Stimulated activated CD4-positive, alpha-beta T cell treated with anti-CD3 and anti-CD28 coated beads, TNF-alpha, amount 100 ng/mL, for 48 hours (primary cell): ENCODE measurements at places on chromosomes 6 and 20.

GRCh38 chr6:167647737-167648470 lies 178.8 kb upstream of the AFDN start:
- no peak for DNase-seq

DNA sequence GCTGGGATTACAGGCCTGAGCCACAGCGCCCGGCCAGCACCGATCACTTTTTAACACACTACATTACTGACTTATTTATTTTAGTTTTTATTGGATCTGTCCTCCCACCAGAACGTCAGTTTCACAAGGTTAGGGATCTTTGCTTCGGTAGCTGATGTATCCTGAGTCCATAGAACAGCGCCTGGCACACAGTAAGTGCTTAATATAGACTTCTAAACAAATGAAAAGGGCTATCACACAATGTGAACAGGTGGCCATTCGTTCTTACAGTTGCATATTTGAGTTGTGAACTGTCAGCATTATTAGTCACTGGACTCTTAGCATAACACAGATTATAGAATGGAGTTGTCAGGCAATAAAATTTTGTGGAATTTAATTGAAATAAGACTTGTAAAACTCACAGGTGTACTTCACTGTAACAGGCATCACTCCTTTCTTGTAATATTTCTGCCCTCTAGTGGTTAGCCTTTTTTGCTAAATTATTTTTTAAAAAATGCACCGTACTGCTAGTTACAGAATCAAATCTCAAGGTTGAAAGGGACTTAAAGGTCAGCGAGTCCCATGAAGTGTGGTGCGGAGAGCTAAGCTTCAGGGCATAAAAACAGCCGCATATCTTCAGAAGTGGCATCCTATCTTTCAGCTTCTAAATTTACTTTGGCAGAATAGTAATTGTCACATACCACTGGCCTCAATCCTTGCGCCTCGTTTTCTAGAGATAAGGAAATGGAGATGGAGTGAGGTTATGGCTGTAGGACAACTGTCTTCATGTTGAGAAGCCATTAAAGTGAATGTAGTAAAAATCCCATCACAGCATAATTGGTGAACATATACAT lies 3.4 kb upstream of the TBC1D7 start:
- no peak for DNase-seq

- no peak for DNase-seq
These were observed 158.3 kb upstream of the CST7 start for GRCh38 chr20:24790746-24791283.

GRCh38 chr6:2155206-2155605 lies 90.2 kb downstream of the GMDS start:
- DNase-seq = no peak

- DNase-seq = no peak
These were observed 12.5 kb downstream of the PLCB1 start for GRCh38 chr20:8144282-8145245.

DNA sequence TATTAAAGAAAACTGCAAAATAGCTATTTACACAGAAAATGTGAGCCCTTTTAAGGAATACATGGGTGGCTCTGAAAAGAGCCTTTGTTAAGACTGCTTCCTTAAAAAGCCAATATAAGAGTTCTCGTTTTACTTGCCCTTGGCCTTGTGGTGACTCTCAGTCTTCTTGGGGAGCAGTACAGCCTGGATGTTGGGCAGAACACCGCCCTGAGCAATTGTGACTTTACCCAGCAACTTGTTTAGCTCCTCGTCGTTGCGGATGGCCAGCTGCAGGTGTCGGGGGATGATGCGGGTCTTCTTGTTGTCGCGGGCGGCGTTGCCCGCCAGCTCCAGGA lies 111.5 kb downstream of the HFE start:
- no peak for DNase-seq

DNA sequence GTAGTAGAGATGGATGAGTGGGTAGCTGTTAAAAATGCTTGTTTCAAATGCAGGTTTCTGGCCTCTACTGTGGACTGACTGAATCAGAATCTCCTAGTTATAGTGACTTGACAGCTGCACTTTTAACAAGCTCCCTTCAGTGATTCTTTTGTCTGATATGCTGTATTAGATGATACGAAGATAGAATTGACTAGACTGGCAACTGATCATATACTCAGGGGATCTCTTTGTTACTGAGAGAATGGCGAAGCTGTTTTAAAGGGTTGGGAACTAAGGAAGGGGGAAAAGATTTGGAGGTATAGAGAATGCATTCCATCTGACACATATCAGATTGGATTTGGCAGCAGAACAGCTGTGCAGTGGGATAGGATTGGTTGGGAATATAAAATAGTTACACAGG lies 7.0 kb downstream of the ENPP4 start:
- DNase-seq = no peak

DNA sequence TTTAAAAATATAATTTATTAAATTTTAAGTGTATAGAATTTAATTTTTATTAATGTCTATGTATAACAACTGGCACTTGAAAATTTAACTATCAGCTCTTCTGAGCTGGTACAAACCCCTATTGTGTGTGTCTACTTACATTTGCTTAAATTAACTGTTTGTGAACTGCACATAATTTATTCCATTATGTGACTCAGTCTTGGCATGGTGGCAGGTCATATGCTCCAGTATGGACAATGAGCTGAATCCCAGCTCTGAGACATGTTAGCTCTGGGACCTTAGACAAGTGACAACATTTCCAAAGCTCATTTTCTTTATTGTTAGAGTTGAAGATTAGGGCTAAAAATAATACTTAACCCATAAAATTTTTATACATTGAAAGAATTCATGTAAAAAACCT lies 526.1 kb upstream of the MARCKS start:
- no peak for DNase-seq

DNA sequence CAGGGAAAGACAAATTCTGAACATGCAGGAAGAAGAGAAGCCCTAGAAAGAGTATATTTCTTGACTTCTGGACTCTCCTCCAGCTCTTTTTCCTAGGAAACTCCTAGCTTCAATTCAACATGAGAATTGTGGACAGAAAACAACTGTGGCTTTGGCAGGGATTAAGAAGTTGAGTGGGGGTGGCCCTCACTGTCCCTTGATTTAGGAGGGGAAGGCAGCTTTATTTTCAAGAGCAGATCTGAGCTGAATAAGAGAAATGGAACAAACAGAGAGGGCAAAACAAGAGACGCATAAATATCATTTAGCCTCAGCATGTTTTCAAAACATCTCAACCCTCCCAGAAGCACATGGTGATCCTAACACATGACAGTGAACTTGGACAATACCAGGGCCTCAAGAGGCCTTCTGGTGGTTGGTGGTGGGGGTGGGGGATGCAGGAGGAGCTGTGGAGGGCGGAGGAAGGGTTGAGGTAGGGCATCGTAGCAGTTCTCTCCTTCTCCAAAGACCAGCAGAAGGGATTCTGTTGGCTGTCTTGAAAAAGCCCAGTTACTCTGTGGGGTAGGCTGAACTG lies 21.1 kb upstream of the TAGAP start:
- no peak for DNase-seq

DNA sequence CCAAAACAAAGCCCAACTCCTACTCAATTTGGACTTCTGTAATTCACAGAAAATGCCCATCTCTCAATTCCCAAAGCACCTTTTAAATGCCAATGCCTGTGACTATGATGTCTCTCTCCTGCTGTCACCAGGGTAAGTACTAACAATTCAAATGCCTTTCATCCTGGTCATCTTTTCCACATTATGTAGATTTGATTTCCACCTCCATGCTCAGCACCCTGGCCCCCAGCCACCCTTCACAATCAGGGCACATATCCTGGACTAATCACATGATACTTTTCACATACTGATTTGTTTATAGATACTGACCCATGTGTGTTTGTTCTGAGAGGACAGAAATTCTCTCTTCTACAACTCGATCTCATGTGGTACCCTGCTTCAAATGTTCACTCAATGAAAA lies 236.3 kb downstream of the PTPRK start:
- no peak for DNase-seq
